ENCODE measurements at places on chromosomes 2 and 18.

- no peak for DNase-seq
These were observed 46.9 kb downstream of the MBD5 start for GRCh38 chr2:148067801-148068200.

GRCh38 chr2:22737144-22737543 is 647.8 kb upstream of the KLHL29 start:
- DNase-seq = no peak

- DNase-seq = no peak
These were observed 802.6 kb upstream of the CHAC2 start for GRCh38 chr2:52964916-52965530.

DNA sequence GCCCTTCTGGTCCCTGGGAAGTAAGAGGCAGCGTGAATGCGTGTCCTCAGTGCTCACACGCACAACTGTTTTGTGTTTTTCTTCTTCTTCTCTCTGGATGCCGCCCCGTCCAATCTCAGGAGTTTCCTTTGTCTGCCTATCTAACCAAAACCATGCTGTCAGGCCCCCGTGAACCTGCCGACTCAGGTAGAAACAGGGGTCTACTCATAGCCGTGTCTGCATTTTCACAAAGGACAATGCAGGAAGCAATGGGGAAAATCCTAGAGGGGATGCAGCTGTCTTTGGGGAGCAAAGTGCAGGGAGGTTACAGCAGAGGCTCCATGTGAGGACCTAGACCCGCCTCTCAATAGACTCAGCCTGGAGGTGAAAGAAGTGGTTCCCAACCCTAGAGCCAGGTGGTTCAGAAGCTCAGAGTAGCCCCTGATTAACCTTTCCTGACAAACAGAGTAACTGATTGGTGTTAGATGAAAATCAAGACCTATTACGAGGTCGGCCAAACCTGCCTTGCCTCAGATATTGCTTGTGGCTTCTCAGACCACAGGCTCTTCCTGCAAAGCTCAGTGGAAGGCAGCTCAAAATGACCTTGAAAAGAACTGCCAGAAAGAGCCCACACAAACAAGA is 49.3 kb downstream of the CD226 start:
- DNase-seq = no peak

DNA sequence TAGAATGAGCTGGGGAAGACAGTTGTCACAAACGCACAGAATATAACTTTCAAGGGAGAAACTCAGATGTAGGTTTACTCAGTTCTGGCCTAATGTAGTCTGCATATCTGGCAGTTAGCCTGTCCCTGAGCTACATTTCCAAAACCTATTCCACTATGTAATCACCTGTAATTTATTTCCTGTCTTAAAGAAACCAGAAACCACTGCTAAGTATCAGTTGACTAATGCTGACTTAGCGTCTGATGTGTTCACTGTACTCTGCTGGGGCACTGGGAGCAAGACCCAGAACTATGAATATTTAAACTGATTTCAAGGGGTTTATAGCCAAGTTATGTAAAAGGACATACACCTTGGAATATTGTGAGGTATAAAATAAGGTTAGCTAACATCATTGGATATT is 1995.2 kb upstream of the PIK3C3 start:
- no peak for DNase-seq

GRCh38 chr2:162125138-162125537 is 26.9 kb downstream of the GCG start:
- no peak for DNase-seq

DNA sequence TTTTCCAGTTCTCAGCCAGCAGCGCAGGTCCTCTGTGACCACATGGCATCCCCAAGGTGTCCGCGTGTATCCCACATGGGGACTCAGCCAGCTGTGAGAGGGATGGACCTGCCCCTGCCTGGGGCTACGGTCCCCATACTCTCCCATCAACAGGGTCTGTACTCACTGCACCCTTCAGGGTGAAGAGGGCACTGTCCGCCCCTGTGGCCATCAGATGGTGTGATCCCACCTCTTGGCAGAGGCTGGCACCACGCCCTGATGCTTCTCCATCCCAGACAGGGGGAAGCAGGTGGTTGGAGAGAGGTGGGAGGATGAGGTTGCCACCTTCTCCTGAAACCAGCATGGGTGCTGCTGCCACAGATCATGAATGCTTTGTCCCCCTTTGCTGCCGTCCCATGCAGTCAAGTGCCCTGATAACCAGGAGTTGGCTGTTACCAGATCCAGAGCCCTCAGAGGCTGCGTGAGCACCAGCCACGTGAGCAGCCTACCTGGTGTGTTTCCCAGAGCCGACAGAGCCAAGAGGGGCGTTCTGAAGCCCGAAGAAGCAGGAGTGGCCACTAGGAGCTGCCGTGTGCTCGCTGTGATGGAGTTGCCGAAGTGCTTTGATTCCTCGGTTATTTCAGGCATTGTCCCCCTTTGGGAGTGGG is 93.9 kb downstream of the SH3RF3 start:
- DNase-seq = no peak

- no peak for DNase-seq
These were observed 180.4 kb downstream of the TRIB2 start for GRCh38 chr2:12897181-12897580.

- no peak for DNase-seq
These were observed 50.0 kb downstream of the MYO3B start for GRCh38 chr2:170227951-170228350.

DNA sequence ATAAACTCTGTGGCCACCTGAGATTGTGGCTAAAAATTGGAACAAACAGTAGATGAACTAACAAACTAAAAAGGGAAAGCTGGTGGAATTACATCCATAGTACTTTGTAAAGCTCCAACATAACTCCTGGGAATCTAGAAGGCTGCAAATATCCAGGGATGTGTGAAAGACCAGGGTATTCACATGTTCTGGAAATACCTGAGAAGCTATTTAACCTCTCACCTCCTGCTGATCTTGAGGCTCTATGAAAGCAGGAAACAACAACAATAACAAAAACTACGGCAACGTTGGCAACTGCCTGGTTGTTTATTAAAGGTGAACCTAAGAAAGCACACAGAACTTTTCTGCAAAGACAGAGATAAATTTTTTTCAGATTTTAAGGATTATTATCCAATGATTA is 171.3 kb downstream of the CCDC178 start:
- DNase-seq = no peak

GRCh38 chr2:49210191-49210590 is 55.9 kb upstream of the FSHR start:
- no peak for DNase-seq

GRCh38 chr2:153786016-153786415 is 85.7 kb upstream of the GALNT13 start:
- no peak for DNase-seq

- DNase-seq = no peak
These were observed 87.7 kb upstream of the LPIN2 start for GRCh38 chr18:3100498-3101132.

DNA sequence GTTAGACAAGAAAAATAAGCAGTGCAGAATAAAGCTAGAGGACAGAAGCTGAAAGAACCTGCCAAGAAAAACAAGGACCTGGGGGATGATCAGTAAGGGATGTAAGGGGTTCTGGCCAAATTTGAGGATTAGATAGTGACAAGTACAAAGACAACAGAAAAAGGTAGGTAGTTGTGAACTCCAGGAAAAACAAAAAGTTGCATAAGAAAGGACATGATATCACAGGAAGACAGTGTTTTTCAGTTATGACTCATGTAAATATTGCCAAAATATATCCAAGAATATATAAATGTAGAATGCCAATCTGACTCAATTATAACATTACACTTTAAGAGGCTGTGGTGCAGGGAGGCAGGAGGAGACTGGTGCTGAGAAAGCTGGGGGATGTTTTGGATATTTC is 209.8 kb upstream of the SH3BP4 start:
- no peak for DNase-seq

DNA sequence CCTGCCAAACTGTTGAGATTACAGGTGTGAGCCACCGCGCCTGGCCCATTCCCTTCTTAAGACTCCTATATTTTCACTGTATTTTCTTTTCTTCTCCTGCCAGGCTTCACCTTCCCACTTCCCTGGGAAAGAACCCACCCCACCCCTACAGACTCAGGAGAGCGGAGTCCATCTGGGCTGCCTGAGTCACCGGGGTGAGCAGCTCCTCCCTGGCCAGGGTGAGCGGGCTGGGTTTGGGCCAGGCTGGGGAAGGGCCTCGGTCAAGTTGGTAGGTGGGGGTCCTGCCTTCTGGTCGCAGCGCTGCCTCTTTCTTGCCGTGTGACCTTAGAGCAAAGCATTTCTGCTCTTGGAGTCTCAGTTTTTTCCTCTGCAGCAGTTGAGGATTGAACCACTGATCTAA is 2.1 kb upstream of the GAREM2 start:
- DNase-seq = no peak

GRCh38 chr2:2237563-2237962 is 93.5 kb downstream of the MYT1L start:
- DNase-seq = no peak

GRCh38 chr2:226832061-226832460 is 3.8 kb upstream of the RHBDD1 start:
- DNase-seq = no peak

DNA sequence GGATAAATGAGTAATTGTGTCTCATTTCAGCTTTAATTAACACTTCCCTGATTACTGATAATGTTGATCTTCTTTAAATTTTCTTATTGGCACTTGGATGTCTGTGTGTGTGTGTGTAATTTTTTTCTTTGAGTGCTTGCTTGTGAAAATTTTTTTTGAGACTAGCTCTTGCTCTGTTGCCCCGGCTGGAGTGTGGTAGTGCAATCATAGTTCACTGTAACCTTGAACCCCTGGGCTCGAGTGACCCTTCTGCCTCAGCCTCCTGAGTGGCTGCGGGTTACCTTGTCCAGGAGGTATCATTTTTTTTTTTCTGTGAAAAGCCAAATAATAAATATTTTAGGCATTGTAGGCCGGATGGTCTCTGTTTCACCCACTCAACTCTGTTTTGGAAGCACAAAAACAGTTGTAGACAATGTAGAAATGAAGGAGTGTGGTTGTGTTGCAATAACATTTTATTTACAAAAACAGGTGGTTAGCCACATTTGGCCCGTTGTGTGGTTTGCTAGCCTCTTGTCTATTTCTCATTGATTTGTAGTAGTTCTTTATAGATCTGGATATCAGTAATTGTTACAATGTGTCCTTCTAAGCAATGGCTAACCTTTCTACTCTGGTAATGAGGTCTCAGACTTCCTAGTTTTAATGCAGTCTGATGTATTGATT is 7.9 kb downstream of the IL1RL2 start:
- no peak for DNase-seq

DNA sequence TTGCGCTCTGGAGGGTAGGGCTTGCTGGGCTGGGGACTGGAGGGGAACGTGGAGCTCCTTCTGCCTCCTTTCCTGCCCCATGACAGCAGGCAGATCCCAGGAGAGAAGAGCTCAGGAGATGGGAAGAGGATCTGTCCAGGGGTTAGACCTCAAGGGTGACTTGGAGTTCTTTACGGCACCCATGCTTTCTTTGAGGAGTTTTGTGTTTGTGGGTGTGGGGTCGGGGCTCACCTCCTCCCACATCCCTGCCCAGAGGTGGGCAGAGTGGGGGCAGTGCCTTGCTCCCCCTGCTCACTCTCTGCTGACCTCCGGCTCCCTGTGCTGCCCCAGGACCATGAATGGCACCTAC is 4.3 kb downstream of the GPR35 start:
- DNase-seq = no peak

All from NCI-H446 (cell line).